KG1 (cell line): ENCODE measurements at places on chromosomes 5 and 9.
A peak's percentile ranks its signal among the peaks of the same experiment; 100 is the strongest.

DNA sequence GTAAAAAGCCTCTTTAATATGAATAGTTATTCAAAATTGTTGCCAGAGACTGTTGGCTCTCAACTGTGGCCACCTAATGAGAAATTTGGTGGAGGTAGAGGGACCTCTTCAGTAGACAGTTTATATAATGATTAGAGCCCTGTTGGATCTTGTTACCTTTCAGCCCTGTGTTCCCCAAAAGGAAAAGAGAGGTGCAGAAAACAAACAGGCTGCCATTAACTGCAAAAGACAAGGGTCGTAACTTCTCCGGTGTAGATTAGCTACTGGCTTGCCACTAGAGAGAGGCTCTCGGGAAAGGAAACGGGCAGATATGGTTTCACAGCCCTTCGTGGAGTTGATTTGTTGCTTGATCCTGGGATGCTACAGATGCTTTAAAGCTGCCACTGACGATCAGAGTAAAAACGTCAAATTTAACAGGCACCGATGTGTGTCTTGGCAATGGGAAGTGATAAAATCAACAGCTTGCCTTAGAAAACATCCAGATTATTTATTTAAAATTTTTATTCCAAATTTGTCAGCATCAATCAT lies 7.8 kb downstream of the FST start:
- no peak for DNase-seq

DNA sequence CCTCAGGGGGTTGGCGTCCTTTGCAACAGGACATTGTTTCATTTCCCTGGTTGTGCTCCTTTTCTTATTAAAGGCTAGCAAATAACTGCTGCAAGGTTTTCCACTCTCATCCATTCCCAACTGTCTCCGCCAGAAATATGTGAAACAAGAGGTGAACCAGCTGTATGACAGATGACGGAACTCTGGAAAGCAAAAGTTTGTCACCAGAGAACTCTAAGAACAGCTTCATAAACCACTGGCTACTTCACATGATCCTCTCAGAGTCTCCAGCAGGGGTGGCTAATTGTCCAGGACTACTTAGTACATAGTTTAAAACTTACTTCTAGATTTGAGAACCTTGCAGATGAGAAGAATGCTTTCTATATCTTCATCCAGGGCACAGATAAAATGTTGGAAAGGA lies 195.9 kb upstream of the RAD23B start:
- no peak for DNase-seq

DNA sequence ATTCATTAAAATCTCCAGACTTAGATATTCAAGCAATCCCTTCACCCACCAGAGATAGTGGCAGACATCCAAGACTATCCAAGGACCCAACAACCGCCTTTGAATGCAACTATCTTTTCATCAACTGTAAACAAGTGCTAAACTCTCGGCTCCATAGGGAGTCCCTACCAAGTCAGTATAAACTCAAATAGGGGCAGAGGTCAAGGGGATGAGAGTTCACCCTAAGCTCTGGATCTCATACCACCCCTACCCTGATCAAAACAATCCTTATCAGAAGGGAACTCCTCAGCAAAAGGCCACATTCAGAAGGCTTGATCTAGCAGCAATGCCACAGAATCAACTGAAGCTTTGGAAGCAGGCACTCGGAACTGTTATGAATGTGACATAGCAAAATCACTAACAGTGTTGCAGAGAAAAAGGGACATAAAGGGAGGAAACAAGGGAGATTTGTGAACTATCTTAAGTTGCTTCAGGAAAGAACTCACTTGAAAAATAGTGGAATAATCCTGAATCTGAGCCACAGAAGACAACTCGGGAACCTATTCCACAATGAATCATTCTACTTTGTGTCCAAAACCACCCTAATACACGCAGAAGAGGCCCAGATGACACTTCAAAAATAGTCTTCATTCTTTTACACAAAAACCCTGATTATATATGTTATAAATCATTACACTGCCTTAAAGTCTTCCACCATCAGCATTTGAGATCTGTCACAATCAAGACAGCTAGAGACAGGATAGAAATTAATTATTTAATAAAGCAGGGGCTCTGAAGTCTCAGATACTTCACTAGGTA lies 49.8 kb downstream of the NR6A1 start:
- no peak for DNase-seq

DNA sequence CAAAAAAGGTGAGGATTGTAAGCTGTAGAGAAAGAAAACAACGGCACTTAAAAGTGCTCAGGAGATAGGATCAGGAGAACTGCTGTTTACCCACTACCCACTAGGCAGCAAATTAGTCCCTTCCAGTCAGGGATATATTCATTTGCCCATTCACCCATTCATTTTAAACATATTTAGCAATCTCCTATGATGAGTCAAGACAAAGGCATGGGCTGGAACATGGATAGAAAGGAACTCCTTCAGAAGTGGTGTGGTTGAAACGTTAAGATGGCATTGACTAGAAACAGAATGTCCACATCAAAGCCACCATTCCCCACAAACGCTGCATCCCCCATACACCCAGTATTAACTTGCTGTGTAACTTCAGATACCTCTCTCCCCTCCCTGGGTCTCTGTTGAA lies 225.7 kb downstream of the ASTN2 start:
- no peak for DNase-seq

- DNase-seq: no peak
Observed at GRCh38 chr5:179409806-179410205, 64.5 kb upstream of the ADAMTS2 start.

DNA sequence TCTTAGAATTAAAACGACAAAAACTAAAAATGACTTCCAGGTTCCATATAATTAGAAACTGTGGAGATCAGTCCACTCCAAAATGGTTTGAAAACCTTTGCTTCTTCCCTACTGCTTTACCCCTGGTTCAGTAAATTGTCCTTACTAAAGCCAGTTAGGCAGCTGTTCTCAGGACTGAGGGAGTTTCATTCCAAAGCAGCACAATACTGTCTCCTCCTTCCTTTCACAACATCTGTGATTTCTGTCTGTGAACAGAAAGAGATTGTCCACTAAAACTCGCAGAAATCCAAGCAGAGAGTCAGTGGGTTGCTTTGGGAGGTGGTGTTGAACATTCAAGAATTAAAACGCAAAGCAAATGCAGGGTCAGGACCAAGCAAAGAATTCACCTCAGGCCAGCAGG lies 740.8 kb upstream of the ZNF608 start:
- DNase-seq: no peak

GRCh38 chr9:134908524-134909309 lies 9.0 kb downstream of the FCN1 start:
- no peak for DNase-seq

GRCh38 chr9:112913326-112913725 lies 22.6 kb upstream of the SLC46A2 start:
- no peak for DNase-seq

- DNase-seq: peak; percentile 12
Observed at GRCh38 chr5:38382898-38383297, 124.5 kb downstream of the EGFLAM start.

- DNase-seq: no peak
Observed at GRCh38 chr5:67021962-67022361, 174.6 kb downstream of the CD180 start.
